ENCODE measurements at places on chromosomes 13 and 19. TPM values are rescaled to one million over a fixed set of nuclear protein-coding genes. Genes with fewer than 3 reads are reported as not detected.

- H3K27ac ChIP-seq: no peak overlapping the region
- no peak overlapping the region for H3K4me3 ChIP-seq
- H3K4me1 ChIP-seq: no peaks in the 10 kb centered on the region
Observed at GRCh38 chr19:57816652-57817051, 1.9 kb upstream of the ZNF552 start.

GRCh38 chr13:106858903-106859532, 291.1 kb upstream of the ARGLU1 start:
- H3K36me3 ChIP-seq: no peaks in the 10 kb centered on the region
- no peak overlapping the region for H3K27ac ChIP-seq
- H3K4me1 ChIP-seq: no peaks in the 10 kb centered on the region
- DNase-seq: no peak

- no peak overlapping the region for H3K4me3 ChIP-seq
- no peak overlapping the region for H3K27ac ChIP-seq
- DNase-seq: no peak
- no peaks in the 10 kb centered on the region for H3K36me3 ChIP-seq
Observed at GRCh38 chr13:34000955-34001354, 183.0 kb downstream of the RFC3 start.

DNA sequence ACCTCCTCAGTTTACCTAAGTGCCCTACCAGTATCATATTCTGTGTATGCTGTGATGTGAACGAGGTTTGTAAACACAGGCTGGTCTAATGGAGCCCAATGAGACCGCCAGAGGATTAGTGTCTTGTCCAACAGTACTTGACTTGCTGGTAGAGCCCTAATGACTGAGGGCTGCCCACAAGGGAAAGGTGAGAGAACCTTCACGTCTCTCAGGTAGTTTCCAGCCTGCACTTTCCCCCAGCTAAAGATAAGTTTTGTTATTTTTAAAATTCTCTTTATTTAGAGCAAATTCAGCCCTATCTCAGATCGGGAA, 498 bp upstream of the RBM26 start:
- H3K36me3 ChIP-seq: no peaks in the 10 kb centered on the region
- no peaks in the 10 kb centered on the region for H3K27me3 ChIP-seq
- no peak for DNase-seq
- peak overlapping the region; percentile 96 for H3K27ac ChIP-seq
- H3K4me1 ChIP-seq: peaks cover 42% of the 10 kb centered on the region

The CD209 gene
- 4.3 TPM for total RNA-seq

GRCh38 chr13:43543331-43543730, 243.4 kb downstream of the ENOX1 start:
- no peaks in the 10 kb centered on the region for H3K4me1 ChIP-seq
- H3K4me3 ChIP-seq: no peak overlapping the region
- H3K36me3 ChIP-seq: no peaks in the 10 kb centered on the region
- H3K27me3 ChIP-seq: no peaks in the 10 kb centered on the region

DNA sequence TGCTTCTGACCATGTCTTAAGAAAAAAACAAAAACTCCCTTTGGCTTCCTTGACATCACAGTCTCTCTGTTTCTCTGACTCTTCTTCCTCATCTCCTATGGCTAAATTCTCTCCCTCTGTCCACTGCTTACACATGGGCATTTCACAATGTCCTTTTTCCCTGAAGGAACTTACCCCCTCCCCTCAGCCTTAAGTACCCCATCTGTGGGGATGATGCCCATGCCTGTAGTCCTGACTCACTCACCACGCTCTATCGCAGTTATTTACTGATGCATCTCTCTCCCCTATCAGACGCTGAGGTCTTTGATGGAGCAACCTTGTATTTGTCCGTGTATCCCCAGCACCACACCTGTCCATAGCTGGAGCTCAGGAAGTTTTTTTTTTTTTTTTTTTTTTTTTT, 32.4 kb downstream of the ACTN4 start:
- peaks cover 98% of the 10 kb centered on the region for H3K4me1 ChIP-seq
- H3K36me3 ChIP-seq: peaks cover 16% of the 10 kb centered on the region
- no peaks in the 10 kb centered on the region for H3K27me3 ChIP-seq
- no peak overlapping the region for H3K4me3 ChIP-seq
- peak overlapping the region; percentile 83 for H3K27ac ChIP-seq
- no peak for DNase-seq

GRCh38 chr19:35562336-35562735, 1.1 kb downstream of the ATP4A start:
- H3K27me3 ChIP-seq: no peaks in the 10 kb centered on the region
- no peak overlapping the region for H3K27ac ChIP-seq
- H3K4me3 ChIP-seq: no peak overlapping the region
- H3K36me3 ChIP-seq: no peaks in the 10 kb centered on the region
- H3K4me1 ChIP-seq: no peaks in the 10 kb centered on the region

- no peaks in the 10 kb centered on the region for H3K36me3 ChIP-seq
- no peaks in the 10 kb centered on the region for H3K4me1 ChIP-seq
- DNase-seq: no peak
- H3K4me3 ChIP-seq: no peak overlapping the region
- peak overlapping the region; percentile 41 for H3K27ac ChIP-seq
- no peaks in the 10 kb centered on the region for H3K27me3 ChIP-seq
Observed at GRCh38 chr13:44293374-44293773, 80.2 kb upstream of the SERP2 start.

GRCh38 chr13:18949970-18950369, 231.7 kb downstream of the TUBA3C start:
- no peaks in the 10 kb centered on the region for H3K4me1 ChIP-seq
- no peaks in the 10 kb centered on the region for H3K36me3 ChIP-seq
- no peak for DNase-seq
- H3K27ac ChIP-seq: no peak overlapping the region
